ENCODE measurements at places on chromosomes 2 and 18. TPM values are rescaled to one million over a fixed set of nuclear protein-coding genes. Genes with fewer than 3 reads are reported as not detected.
A peak's percentile ranks its signal among the peaks of the same experiment; 100 is the strongest.

GRCh38 chr2:120955427-120955826 is 219.8 kb downstream of the GLI2 start:
- no peak for DNase-seq

- DNase-seq, result no peak
These were observed 39.0 kb upstream of the ZBTB14 start for GRCh38 chr18:5334456-5335075.

GRCh38 chr2:29363111-29363510 is 247.9 kb downstream of the CLIP4 start:
- DNase-seq, result no peak

The RFTN2 gene
- 13.2 TPM for polyA plus RNA-seq

DNA sequence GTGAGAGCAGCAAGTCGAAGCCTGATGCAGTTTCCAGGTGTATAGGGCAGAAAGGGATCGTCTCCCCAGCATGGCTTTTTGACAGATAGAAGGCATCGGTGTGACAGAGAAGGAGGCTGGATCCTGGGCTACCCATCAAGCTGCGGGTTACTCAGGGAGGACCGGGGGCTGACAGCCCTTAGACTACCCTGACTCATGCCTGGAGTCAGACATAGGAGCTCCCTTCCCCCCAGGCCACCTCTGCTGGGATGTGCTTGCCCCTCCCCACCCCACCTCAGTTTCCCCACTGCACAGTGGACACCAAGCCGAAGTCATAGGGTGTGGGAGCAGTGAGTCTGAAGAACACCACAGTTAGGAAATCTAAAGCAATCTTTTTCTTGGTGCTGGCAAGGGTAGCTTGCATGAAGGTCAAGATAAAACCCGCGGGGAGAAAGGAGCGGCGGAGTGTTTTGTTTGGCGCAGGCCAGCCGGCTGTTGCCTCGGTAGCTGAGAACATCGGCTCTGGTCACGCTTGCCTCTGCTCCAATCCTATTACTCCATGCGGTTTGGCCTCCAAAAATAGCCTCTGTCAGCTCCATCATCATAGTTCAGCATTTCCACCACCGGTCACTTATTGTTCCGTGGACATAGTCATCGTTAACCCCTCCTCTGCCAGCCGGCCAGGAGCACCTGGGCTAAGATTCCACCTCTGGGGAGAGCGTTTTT is 169.2 kb upstream of the GLI2 start:
- DNase-seq, result peak; percentile 66

DNA sequence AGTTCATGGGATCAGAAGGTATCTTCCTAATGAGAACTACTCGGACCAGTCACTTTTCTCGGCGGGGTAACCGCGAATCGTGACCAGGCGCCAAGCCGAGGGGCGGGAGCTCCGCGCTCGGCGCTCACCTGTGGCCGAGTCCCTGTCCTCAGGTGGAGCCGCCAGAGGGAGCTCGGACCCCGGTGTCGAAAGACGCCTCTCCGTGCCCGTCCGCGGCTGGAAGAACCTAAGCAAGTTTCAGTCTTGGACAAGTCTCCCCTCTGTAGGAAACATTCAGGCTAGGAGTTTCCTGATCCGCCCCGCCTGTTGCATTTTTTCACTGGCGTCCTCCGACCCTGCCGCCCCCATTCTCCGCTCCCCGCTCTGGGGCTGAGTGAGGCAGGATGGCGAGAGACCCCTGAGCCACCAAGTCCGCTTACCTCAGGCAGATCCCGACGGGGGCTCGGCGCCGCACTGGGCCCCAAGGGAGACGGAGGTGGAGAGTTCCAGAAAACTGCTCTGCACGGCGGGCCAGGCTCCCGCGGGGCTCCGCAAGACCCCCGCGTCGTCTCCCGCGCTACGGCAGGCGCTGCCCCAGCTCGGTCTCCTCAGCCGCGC is 480 bp downstream of the DSEL start:
- peak; percentile 92 for DNase-seq

DNA sequence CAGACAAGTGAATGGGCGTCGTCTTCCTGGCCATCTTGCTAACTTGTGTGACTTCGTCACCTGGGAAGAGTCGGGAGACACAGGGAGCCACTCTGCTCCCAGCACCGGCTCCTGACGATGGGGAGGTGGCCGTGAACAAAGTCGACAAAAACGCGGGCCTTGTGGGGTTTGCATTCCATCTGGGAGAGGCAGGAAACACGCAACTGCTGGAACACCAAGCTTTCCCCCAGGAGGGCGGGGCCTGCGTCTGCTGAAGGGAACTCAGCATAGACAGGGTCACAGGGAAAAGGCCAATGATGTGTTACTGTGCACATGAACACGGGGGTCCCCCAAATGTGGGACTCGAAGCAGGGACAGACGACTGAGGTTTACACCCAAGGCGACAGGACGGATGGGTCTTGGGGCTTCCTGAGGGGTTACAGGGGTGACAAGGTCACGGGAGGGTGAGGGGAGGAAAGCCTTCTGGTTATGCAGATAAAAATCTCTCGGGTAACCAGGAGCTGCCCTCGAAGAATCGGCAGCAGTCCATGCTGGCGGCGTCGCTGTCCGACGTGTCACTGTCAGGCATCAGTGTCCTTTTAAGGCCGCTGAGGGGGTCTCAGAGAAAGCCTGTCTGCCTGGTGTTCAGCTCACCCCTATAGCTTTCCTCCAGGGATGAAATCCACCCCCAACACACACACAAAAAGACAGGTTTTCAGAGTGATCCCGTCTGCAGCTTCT is 28.2 kb upstream of the PRLH start:
- no peak for DNase-seq

The LDAH gene
- 10.7 TPM for polyA plus RNA-seq

GRCh38 chr2:211690736-211691135 is 847.9 kb downstream of the ERBB4 start:
- no peak for DNase-seq

DNA sequence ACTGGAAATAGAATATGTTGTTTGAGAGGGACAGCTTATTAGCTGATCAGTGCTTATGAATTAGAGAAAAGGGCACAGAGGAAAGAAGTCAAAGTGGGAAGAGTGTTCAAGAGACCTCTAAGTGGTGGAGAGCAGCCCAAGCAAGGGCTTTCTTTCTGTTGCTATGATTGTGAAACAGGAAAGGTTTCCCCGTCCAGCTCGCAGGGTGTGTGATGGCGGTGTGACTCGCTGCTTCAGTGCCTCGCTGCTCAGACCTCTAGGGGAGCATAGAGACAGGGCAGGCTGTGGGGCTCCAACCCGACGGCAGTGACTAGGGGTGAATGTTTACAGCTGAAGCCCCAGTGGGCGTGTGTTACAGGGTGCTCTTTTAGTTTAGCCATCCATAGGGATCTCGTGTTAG is 166.5 kb upstream of the COPS8 start:
- DNase-seq, result no peak

- no peak for DNase-seq
These were observed 50.0 kb upstream of the GPR39 start for GRCh38 chr2:132366421-132367180.

DNA sequence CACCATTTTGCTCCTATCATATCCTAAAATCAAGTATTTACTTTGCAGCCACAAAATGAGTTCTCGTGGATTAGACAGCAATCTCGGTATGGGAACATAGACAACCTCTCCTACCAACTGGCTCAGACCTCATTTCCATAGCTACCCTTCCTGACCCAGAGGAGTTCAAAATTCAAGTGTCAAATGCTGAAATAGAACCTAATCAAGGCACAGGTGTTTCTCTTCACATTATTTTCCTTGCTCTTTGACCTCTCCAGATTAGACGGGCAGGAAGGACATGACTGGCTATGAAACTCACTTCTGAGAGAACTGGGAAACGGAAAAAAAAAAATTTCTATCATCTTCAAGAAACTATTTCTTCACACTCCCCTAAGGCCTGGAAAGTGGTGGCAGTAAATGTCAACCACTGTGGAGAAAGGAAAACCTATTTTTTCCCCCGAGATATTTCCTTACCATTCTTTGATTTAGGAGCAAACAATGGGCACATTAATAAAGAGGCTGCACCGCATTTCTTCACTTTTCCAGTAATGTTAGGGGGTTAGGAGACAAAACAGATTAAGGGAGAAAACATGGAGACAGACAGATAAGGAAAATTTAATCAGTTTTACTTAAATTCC is 63.6 kb upstream of the DTNB start:
- no peak for DNase-seq

The SP140L gene
- 7.7 TPM for polyA plus RNA-seq

The IRS1 gene
- 18.1 TPM for polyA plus RNA-seq

Data from hindlimb muscle (tissue), 1 donor.